ENCODE measurements at places on chromosomes 5 and 9.

DNA sequence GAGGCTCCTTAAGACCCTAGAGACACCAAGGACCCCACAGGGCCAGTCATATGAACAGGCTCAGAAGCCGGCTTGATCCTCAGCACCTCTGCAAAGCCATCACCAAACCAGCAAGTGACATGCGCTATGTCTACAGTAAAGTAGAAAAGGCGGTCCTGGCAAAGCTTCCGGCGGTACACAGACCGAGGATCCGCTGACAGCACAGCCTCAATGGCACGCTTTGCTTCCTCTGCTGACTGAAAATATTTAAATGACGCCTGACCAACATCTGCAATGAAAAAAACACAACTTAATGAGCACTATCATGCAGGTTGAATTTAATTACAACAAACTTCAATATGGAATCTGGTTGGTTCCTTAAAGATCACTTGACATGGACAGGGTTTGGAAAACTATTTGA is 17.6 kb downstream of the TRMO start:
- DNase-seq, result no peak

- no peak for DNase-seq
These were observed 80.7 kb upstream of the TNFAIP8 start for GRCh38 chr5:119275146-119275545.

DNA sequence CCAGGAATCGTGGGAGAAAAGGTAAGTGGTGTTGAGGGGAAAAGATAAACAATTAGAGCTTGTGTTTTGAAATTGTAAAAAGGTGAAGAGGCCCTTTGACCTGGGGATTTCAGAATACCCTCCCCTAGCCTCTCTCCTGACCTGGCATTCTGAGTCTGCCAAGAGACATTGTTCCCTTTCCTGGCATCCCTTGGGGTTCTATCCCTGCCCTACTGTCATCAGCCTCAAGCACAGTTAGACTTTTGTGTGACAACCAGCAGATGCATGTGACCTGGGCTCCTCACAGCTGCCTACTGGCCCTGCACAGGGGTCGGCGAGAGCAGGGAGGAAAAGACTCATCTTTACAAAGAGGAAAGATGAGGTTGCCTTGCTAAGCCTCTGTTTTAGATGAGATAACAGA is 72.2 kb upstream of the ORM1 start:
- no peak for DNase-seq

DNA sequence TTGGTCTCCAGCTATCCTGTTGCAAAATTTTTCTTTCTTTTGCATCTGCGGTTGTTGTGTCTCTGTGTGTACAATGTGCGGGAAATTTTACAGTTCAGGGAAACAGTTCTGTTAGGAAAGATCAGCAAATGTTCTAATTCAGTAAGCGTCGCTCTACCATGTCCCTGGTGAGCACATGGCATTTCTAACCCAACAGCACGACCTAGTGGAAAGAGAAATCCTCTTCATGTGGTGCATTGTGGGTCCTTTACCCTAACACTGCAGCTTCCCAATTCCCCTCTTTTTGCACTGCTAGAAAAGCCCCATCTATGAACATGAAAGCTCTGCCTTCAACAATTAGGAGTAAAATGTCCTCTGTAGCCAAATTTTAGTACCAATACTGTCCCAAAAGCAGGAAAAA is 974.2 kb upstream of the CDH9 start:
- no peak for DNase-seq

GRCh38 chr9:79447762-79448161 is 124.0 kb upstream of the TLE4 start:
- no peak for DNase-seq

GRCh38 chr9:129064499-129064908 is 16.4 kb upstream of the DOLPP1 start:
- DNase-seq, result no peak

DNA sequence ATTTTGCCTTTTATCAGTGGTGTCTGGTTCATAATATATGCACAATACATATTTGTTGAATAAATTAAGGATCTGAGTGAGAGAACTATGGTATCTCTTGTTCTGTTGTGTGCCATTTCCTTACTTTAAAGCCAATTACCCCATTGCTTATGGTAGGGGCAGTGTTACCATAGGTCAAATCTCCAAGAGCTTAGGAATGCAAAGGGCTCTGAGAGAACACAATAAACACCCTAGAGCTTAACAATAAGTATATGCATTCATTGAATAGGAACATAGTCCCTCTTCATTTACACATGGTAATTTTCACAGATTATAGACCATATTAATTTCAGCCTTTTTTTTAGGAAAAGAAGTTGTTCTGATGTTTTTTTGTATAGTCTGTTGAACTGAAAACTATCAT is 112.2 kb downstream of the MCTP1 start:
- no peak for DNase-seq

All from KG1 (cell line).